ENCODE measurements at places on chromosomes 4 and X.

DNA sequence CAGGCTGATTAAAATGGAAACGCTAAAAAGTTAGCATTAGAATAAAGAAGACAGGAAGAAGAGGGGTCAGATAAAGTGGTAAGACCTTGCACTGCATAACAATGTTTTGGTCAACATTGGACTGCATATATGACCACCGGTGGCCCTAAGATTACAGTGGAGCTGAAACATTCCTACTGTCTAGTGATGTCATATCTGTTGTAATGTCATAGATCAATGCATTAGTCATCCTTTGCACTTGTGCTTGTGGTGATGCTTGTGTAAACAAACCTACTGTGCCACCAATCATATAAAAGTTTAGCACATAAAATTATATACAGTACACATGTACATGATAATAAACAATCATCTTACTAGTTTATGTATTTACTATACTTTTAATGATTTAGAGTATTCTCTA, 73.0 kb downstream of the TMEM165 start:
- DNase-seq = no peak

- DNase-seq = no peak
Measured at GRCh38 chr4:37742149-37742548, 56.0 kb upstream of the RELL1 start.

DNA sequence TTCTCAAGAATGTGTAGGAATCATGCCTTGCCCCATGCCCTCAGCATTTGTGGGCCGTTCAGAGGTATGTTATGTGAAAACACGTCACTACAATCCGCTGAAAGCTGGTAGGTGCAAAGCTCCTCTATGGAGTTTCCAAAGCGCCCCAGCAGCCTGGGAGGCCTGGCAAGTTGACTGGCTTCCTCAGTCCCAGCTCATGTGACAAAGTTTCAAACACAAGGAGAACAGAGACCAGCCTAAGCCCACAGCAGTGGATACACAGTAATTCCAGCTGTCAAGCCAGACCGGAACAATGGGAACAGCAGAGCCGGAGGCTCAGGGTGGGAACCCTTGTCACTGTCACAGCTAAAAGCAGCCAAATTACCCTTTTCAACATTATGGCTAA, 33.5 kb downstream of the NAT8L start:
- DNase-seq = no peak

- DNase-seq = no peak
Measured at GRCh38 chr4:23875317-23875716, 14.5 kb downstream of the PPARGC1A start.

DNA sequence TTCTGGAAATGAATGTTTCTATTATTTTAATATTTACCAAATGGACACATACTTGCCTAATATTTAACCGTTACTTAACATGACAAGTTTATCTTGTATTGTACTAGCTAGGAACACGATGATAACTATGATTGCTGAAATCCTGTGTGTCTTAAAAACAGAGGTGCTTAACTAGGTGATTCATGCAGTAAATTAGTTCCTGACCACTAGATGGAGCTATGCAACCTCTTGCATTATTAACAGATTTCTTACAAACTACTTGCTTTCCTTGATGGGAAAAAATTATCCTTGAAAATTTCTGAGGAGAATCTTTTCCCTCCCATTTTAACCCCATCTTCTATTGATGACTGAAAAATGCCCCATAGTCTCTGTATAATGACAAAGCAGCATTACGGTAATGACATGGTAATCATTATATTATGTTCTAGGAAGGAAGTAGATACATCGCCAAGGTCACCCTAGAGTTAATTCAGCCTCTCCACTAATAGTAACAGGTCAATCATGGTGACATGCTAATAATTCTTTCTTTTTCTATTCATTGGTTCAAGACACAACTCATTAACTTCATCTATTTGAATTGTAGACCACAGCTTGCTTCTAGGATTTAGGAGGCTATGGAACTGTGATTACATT, 844.2 kb downstream of the RAPGEF2 start:
- peak; percentile 12 for DNase-seq

GRCh38 chr4:15982842-15983524, 20.0 kb upstream of the FGFBP2 start:
- no peak for DNase-seq

DNA sequence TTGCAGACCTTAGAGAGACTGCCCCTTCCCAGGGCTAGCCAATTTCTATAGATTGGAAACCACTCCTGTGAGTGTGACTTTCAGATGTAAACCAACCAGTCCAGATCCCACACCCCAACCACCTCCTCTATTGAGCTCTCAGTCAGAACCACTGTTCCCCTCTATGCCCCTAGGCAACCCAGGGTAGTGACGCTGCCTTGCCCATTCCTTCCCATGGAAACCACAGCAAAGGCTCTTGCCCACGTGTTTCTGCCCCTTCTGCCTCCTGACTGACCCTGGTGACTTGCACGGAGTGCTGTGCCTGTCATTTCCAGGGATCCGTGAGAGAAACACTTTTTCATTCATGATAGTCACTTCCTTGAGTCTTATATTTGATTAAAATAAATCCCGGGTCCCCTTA, 32.4 kb downstream of the CYTL1 start:
- DNase-seq = no peak

DNA sequence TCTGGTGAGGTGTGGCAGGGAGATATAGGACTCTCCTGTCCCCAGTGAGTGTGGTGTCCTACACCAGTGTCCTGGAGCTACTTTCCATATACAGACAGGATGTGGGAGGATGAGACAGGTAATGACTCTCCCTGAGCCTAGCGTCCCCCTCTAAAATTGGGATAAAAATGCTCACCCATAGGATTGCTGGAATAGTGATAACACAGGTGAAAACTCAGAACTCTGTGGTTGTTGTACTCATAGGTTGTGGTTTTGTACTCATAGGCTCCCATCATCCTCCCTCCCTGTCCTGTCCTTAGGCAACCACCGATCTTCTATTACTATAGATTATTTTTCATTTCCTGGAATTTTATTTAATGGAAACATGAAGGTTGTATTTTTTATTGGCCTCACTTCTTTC, 60.7 kb upstream of the NXF3 start:
- DNase-seq = no peak

DNA sequence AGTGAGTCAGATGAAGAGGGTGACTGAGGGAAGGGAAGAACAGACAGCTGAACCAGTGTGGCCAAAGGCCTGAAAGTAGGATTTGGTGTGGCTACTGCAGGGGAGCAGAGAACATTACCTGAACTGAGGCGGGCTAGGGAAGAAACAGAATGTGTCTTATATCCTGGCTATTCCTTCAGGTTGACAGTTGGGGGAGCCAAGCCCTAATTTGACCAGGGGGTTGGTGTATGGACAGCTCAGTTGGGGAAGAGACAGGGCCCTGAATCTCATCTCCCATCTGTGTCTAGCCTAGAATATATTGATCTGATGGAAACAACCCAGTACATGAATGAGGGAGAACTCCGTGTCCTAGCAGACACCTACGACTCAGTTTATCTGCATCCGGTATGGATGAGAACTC, 4.2 kb downstream of the HDAC6 start:
- no peak for DNase-seq

DNA sequence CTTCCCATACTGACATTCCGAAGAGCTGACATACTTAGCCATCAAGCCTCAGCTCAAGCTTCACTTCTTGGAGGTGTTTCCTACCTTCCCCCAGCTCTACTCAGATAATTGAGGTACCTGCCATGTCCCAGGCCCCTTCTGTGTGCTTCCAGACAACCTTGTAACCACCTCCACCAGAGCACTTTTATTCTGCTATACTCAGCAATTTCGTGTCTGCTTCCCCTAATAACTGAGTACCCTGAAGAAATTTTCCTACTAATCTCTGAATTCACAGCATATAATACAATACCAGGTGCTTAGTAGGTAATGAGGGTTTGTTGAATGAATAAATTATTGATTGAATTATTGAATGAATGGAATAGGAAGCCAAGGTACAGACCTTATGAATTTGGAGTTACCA, 605.5 kb downstream of the MID1IP1 start:
- no peak for DNase-seq

- DNase-seq = no peak
Measured at GRCh38 chrX:106811131-106811910, 8.8 kb downstream of the TBC1D8B start.

- no peak for DNase-seq
Measured at GRCh38 chrX:120759685-120760084, 116.0 kb downstream of the CT47B1 start.

- DNase-seq = no peak
Measured at GRCh38 chr4:156606554-156607477, 364.8 kb downstream of the PDGFC start.

DNA sequence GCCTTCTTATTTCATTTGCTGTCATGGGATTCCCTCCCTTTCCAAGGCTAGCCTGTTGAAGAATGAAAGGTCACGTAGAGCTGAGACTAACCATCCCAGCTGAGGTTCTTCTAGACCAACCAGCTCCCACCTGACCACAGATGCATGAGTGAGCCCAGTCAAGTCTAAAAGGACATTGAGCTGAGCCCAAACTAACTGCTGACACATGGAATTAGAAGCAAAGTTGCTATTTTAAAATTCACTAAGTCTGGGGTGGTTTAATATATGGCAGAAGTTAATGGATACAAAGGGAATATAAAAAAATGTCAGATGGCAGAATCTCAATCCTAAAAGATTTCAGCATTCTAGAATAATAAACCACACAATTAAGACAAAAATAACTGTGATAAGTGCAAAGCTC, 118.9 kb upstream of the RASGEF1B start:
- no peak for DNase-seq

GRCh38 chr4:108345862-108346817, 177.4 kb upstream of the LEF1 start:
- peak; percentile 23 for DNase-seq

DNA sequence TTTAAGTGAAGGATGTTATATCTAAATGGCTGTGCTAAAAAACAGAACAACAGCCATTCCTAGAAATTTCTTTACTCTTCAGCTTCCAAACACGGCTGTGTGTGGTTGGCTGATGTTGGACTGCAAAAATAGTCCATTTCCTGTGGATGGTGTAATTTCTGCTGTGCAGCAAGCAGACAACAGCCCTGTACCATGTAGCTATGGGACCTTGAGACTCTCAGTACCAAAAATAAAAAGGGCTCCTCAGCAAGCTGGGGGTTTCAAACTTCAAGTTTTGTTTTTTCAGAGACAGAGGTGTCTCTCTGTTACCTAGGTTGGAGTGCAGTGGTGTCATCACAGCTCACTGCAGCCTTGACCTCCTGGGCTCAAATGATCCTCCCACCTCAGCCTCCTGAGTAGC, 18.1 kb downstream of the CD40LG start:
- no peak for DNase-seq

DNA sequence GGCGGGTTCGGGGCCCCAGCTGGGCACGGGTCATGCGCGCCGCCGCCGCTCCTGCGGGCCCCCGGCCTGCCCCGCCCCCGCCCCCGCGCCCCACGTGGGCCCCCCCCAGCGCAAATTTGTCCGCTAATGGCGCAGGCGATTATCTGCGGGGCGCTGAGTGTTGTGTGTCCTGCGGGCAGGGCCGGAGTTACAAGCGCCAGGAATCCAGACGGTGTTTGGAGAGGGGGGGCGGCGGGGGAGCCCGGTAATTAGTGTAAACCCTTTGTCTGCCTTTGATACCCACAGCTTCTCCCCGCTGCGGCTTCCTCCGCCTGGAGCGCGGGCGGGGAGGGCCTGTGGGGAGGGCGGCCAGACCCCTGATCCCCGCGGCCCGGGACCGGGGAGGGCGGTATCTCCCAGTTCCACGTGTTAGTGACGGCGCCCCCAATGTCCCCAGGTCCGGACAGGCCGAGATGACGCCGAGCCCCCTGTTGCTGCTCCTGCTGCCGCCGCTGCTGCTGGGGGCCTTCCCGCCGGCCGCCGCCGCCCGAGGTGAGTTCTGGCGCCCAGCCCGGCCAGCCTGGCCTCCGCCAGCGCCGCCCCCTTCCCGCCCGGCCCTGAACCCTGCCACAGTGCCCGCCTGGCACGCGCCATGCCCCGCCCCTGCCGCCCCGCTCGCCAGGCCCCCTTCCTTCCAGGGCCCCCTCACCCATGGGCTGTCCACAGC, 761 bp downstream of the FGFRL1 start:
- DNase-seq = no peak

DNA sequence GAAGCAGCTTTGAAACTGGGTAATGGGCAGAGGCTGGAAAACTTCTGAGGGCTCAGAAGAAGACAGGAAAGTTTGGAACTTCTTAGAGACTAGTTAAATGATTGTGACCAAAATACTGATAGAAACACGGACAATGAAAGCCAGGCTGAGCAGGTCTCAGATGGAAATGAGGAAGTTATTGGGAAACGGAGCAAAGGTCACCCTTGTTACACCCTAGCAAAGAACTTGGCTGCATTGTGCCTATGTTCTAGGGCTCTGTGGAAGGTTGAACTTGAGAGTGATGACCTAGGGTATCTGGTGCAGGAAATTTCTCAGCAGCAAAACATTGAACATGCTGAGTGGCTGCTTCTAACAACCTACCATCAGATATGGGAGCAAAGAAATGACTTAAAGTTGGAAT, 50.8 kb upstream of the FBXW7 start:
- DNase-seq = no peak

Measured in AG04449 (cell line).